ENCODE measurements at places on chromosomes 12 and 14. TPM values are rescaled to one million over a fixed set of nuclear protein-coding genes. Genes with fewer than 3 reads are reported as not detected.

DNA sequence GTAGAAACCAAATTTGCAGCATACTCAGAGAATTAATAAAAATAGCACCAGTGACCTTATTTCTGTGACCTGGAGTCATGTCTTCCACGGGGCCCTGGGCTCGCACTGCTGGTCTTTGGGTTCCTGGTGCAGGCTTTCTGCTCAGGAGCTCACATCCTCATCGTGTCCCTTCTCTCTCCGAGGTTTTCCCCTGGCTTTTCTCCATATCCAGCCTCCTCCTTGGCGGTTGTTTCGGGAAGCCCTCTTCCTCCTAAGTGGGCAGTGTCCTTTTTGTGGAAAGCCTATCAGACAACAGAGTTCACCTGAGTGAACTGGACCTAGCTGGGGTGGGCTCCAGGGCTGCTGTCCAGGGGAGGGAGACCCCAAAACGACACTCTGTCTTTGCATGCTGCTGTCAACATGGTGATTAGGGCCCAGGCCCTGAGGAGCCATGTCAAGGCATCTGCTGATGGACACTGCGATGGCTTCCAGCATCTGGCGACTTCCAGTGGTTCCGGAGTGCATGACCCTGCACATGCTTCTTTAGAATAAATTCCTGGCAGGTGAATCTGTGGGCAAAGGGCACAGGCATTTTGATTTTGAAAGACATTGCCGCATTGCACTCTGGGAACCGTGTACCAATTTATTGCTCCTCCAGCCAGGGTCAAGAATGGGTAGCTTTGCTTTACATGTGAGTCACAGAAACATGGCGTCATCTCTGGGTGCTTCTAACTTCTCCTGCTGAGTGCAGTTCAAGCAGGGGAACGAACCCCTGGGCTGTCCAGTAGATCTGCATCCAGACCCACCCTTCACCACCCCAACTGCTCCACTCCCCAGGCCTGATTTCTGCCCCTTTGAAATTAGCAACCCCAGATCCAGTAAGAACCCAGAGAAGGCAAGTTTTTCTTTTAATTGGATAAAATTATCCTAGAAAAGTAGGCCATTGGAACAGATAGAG, 136.8 kb downstream of the ADGRD1 start:
- no peak for DNase-seq

DNA sequence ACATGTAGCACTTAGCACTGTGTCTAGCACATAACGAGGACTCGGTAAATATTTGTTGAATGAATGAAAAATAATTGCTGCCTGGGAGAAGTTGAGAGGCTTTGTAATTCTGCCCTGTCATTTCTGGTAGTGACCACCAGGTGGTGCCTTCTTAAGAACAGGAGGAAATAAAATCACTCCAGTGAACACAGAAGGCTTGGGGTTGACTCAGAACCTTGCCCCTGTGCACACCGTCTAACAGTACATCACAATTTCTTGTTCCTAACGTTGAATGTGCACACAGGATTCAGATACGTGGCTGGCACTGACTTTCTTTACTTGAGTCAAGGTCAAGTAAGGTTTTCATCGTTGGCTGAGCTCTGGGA, 91.8 kb downstream of the RGS6 start:
- no peak for DNase-seq

GRCh38 chr12:58801986-58802385, 118.3 kb downstream of the LRIG3 start:
- no peak for DNase-seq

GRCh38 chr12:56679883-56680575, 8.1 kb downstream of the PTGES3 start:
- no peak for DNase-seq

GRCh38 chr12:92242907-92243306, 97.3 kb upstream of the BTG1 start:
- no peak for DNase-seq

The DAO gene
- not detected for total RNA-seq

DNA sequence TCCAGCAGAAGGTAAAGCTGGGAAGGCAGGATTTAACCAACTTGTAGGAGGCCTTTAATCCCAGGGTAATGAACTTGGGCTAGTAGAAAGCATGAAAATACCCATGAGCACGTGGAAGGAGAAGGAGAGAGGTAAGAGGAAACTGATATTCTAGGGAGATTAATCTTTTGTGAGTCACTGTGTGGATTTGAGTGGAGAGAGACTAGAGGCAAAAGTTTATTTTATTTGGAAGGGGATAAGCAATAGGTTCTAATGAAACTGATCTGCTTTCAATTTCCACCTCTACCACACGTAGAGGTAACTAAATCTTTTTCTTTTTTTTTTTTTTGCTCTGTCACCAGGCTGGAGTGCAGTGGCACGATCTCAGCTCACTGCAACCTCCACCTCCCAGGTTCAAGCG, 52.1 kb downstream of the PTPN21 start:
- DNase-seq = no peak

- no peak for DNase-seq
These were observed 144.1 kb upstream of the PELI2 start for GRCh38 chr14:55973911-55974630.

DNA sequence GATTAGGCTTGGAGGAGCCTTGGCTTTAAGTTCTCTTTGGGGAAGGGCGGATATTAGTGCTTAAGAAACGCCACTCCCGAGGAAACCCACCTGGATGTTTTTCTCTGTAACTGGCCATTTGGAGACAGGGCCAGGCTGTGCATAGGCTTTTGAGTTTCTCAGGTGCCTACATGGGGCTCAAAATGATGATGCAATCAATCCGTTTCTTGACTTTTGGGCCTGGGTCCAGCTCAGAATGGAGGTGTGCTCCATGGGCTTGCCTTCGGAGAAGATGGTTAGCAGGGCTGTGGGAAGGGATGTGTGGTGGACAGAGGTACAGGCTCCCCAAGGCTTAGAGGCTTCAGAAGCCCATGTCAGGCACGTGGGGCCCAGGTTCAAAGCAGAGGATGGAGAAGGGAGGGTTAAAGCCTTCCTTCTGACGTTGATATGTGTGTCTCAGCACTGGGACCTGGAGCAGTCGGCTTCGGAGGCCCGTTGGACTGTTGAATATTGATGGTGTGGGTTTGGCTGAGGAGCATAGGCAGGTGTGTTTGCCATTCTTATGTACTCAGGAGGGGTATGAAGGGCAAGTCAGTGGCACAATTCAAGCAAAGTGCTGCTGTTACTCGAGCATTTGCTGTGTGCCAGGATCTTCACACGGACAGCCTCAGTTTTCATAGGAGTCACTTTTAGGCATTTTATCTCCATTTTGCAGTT, 82.8 kb downstream of the SLC25A47 start:
- DNase-seq = no peak

The MYF6 gene
- total RNA-seq = not detected

GRCh38 chr14:101502761-101503392, 58.4 kb upstream of the DIO3 start:
- DNase-seq = no peak

DNA sequence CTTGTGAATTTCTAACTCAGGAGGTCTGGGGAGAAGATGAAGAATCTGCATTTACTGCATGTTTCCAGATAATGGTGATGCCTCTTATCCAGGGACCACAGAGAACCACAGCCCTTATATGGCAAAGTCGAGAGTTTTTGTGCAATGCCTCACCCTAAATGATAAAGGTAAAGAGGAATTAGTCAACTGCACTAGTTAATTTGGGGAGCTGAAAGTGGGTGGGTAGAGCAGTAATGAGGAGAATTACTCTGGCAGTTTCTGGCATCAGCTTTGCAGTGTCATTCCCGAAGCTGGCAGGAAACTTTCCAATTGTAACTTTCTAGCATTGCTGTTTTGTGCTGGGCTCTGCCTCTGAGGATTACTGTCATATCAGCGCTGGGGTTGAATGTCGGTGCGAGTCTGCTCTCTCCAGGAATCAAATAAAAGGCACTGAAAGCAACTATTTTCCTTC, 10.3 kb downstream of the EGLN3 start:
- DNase-seq = no peak

DNA sequence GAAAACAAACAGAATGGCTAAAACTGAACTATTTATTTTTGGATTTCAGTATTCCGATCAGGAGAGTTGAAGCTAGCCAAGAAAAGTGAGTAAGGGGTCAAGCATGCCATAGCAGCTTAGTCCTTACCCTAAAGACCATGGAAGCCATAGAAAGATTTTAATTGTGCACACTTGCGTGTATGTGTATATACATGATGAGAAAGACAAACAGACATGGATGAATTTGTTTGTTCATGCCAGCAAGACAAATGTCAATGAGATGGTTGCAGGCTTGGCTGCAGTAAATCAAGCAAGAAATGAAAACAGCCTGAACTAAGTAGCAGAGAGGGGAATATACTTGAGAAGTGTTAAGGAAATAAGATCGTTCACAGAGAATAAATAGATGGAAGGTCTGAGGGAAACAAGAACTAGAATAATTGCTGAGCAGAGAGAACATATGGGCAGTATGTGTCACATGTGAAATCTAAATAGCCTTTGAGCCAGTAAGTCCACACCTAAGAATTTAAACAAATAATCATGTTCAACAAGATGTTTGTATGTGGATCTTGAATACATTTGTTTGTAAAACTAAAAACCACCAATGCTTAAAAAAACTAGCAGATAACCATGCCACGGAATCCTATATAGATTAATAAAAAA, 14.8 kb downstream of the SNW1 start:
- no peak for DNase-seq

DNA sequence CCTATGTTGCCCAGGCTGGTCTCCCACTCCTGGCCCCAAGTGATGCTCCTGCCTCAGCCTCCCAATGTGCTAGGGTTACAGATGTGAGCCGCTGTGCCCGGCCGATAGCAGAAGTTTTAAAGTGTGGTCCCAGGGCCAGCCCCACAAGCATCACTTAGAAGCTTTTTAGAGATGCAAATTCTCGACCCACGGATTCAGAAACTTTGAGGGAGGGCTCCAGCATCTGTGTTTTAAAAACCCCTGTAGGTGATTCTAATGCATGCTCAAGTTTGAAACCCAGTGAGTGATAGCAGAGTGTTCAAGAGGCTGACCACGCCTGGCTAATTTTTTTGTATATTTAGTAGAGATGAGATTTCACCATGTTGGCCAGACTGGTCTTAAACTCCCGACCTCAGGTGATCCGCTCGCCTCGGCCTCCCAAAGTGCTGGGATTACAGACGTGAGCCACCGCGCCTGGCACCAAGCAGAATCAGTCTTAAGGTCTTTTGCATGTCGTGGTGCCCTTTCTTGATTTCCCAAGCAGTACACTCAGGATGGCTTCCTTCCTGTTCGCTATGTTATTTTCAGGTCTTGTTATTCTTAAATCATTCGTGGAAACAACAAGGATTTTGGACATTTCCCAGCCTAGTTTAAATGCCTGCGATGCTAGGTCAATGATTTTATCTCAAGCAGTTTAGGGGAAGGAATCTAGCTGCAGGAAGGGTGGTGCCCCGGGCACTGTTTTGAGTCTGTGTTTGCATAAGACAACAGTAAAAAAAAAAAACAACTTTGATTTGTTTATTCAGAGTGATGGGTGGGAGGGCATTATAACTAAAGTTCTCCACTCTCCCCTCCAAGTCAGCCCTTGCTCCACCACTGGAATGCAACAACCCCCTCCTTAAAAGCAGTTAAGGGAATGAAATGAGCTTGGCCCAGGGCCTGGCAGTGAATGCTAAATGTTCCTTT, 9.2 kb upstream of the RILPL2 start:
- no peak for DNase-seq

DNA sequence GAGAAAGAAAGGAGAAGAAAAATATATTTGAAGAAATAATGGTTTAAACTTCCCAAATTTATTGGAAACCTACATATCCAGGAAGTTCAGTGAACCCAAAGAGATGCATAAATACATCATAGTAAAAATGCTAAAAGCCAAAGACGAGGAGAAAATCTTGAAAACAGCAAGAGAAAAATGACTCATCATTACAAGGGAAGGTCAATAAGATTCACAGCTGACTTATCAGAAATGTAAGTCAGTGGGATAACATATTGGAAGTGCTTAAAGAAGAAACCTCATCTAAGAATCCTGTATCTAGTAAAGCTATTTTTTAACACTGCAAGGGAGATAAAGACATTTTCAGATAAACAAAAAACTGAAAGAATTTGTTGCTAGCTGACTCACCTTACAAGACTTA, 19.9 kb downstream of the RIC8B start:
- DNase-seq = no peak

The SIX4 gene
- total RNA-seq = 4.2 TPM

The TEAD4 gene
- 22.4 TPM for total RNA-seq

DNA sequence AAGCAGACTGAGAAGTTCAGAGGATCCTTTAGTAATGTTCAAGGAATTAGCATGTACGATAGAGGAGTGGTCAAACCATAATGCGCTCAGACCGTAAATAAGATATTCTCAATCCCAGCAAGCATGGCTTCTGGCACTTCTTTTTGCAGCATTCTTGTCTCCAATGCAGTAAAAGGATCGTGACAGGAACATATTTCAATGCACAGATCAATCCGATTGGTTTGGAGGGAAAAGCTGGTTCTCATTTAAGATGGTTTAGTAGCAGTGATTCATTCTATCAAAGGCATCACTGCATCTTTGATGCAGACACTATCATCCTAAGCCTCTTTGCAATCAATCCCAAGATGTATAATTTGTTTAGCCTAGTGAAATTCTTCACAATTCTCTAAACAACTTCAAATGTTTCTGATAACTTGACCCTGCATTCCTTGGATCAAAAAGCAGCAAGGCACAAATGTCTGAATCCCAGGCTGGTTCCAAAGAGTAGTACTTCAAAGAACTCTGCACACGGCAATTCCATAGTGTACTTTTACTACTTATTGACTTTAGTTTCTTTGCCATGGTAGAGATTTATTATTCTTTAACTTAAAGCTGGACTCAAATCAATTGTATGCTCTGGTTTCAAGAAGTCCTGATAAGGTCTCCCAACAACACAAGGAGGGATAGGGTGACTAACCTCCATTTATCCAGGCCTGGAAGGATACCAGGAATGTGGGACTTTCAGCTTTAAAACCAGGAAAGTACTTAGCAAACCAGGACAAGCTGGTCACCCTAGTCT, 96.8 kb upstream of the MDM1 start:
- DNase-seq = no peak

- DNase-seq = no peak
These were observed 114.6 kb downstream of the PPFIA2 start for GRCh38 chr12:81644503-81644902.

The FNTB gene
- 17.6 TPM for total RNA-seq

DNA sequence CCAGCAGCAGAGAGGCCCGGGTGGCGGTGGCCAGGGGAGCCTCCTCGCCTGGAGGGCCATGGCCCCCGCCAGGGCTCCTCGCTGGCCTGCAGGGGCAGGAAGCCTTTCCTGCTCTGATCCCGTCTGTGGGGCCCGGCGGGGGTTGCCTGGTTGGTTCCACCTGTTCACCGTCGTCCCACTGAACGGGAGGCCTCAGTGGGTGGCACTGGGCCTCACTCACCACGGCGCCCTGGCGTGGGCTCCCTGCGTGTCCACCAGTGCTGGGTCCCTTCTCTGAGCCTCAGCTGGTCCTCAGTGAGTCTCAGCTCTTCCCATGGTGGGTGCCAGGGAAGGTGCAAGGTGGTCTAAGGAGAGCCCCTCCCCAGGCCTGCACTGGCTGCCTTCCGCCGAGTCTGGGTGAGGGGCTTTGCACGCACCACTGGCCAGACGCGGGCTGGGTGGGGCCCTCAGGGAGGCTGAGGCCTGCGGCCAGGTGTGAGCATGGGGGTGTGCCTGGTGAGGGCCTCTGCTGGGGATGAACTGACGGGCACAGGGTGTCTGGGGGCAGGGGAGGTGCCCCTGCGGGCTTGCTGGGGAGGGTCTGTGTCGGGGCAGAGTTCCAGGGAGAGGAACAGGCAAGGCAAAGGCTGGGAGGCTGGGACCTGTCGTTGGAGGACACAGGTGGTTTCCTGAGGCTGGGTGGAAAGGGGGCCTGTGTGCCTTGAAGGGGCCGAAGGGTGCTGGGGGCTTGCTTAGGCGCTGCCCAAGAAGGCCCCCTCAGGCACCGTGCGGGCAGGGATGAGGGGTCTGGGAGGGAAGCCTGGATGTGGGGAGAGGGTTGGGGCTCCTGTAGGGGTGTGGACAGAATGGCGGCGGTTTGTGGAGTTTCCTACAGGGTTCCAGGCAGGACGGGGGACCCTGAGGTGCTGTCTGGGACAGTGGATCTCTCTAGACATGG, 339.8 kb downstream of the TMEM121 start:
- no peak for DNase-seq
